ENCODE measurements at places on chromosomes 2 and 18.

DNA sequence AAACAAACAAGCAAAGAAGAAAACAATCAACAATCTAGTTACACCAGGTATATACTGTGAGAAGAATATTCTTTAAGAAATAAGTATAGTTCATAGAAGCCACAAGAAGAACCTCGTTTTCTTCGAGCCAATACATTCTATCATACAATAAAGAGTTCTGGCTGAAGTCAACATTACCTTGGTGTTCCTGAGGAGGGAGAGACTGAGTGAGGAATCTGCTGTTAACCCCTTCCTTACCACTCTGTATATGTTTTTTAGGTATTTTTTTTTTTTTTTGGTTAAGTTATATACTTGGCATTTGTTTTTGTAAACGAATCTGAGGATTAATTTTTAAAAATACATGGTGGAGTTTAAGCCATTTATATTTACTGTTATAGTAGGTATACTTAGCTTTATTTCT, 412.5 kb downstream of the NUP35 start:
- DNase-seq, result no peak

DNA sequence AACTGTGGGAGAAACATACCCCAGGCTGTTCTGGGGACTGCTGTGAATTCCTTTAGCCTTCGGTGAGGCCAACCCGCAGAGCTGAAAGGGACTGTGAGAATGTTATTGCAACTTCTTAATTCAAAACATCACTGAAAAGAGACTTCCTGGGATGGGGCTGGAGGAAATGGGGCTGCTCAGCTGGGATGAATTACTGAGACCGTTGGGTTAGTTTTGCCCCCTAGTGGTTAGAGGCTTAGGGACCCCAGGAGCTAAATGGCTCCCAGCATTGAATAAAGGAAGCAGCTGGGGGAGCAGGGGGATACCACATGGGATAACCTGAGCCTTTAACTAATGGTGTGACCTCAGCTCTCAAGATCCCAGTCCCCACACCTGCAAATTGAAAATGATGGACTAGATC, 941.1 kb upstream of the FANCL start:
- peak; percentile 74 for DNase-seq

GRCh38 chr18:42185486-42185885, 230.5 kb downstream of the PIK3C3 start:
- no peak for DNase-seq

DNA sequence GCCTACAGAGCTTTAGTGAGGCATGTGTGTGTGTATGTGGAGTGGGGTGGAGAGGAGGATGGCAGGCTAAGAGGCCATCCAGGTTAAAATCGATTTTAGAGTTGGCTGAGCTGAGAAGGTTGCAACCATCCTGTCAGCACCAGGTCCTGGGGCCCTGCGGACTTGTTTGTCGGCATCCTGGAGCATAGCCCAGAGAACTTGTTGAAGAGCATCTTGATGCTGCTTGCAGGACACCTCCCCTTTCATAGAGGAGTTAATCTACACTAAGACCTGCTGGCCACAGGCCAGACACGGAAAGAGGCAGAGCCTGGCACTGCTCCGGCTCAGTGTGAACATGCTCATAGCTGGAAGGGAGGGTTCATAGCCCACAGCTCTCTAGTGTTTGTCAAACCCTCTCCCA, 72.1 kb upstream of the RGPD5 start:
- DNase-seq, result no peak

DNA sequence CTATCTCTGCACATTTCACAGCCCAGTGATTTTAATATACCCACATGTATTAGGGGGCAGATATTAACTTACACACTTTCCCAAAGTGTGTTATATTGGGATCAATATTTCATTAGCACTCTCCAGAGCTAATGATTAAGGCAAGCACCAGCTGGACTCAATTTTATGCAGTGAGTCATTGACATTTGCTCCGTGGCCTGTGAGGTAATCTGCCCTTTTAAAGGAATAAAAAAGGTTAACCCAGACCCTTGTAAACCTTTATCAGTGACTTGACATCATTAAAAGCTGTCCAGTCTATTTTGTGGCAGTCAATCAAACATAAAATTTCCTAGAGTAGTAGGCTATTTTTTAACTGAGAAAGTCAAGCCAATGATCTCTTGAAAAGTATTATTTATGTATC, 1870.4 kb upstream of the CELF4 start:
- no peak for DNase-seq

GRCh38 chr2:60336442-60337141, 216.9 kb downstream of the BCL11A start:
- DNase-seq, result no peak

- DNase-seq, result no peak
These were observed 236.4 kb downstream of the BCL11A start for GRCh38 chr2:60317034-60317386.

- DNase-seq, result no peak
These were observed 221.2 kb downstream of the TGIF1 start for GRCh38 chr18:3671176-3671575.

GRCh38 chr2:45943219-45944044, 292.0 kb downstream of the PRKCE start:
- no peak for DNase-seq

DNA sequence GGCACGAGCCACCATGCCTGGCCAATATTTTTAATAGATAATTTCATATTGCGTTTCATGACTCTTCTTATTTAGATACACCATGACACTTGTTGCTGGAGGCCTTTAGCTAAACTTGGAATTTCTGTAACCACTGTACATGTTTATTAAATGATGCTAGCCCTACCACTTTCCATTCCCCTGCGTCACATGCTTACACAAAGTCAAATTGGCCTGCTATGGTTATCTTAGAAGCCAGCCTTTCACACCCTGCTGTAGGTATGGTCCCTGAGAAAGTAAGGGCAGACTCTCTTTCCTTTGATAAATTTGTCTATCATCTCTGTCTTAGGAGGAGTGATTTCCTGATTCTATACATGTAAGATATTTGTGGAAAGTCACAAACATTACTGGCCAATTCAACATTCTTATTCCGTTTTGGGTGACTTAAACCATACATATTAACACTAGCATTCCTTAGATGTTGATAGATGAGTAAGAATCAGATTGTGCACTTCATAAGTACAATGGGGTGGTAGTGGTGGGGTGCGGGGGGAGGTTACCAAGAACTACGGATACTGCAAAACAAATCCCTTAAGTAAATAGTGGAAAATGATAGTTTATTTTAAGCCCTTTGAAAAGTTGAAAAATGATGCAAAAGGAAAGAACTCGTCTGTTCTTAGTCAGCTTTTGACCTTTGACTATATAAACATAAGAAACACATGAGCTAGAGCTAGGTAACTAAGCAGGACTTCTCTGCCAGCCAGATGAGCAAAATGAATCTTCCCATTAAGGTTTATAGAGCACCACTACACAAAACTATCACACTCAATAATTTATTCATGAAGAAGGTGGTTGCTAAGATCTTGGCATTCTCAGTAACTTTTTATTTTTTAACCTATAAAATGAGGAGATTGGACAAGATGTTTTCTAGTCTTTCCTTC, 7.9 kb upstream of the NDUFV2 start:
- no peak for DNase-seq

- DNase-seq, result no peak
These were observed 108.8 kb downstream of the ACKR3 start for GRCh38 chr2:236678307-236678975.

DNA sequence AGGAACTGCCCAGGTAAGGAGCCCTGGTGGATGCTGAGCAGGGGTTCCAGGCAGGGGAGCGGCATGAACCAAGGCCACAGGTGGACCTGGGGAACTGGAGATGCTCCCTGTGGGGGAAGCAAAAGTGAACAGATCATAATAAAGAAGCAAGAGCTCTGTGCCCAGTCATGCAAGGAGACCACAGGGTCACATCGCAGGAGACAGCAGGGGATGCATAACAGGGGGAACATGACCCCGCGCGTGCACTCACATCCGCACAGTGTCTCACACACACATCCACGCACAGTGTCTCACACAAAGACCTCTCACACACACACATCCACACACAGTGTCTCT, 473.3 kb upstream of the HS6ST1 start:
- DNase-seq, result no peak

DNA sequence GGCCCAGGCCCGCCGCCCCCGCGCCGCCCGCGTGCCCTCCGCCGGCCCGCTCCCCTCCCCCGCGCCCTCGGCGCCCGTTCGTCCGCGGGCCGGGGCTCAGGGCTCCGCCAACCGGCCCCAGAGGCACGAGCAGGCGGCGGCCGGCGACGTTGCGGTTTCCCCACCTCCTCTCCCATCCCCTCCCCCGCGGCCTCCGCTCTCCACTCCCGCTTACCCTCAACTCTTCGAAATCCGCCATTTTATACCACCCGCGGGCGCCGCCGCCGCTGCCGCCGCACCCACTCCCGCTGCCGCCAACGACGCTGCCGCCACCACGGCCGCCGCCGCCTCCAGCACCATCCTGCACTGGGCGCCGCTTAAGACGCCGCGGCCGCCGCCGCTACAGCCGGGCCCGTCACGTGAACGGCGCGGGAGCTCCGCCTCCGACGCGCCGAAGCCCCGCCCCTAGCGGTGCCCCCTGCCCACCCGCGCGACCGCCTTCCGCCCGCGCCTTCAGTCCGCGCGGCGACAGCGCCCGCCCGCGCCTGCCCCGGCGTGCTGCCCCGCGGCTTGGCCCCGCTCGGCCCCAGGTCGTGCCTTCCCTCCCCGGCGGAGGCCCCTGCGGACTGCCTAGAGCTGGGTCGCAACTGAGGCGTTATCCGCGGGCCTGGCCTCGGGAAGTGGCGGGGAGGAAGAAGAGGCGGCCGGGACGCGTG, at the start of the genes KATNAL2 and PIAS2:
Gene KATNAL2, plus strand, starts transcription at position 495 of the 695 bp plus-strand sequence. CDS start 29,271 bp downstream, outside the sequence.
Gene PIAS2, minus strand, starts transcription at position 400 of the 695 bp plus-strand sequence. Its CDS starts 162 bp downstream, at position 238.
- peak; percentile 37 for DNase-seq

GRCh38 chr2:240402566-240403272, 32.7 kb upstream of the GPC1 start:
- no peak for DNase-seq

DNA sequence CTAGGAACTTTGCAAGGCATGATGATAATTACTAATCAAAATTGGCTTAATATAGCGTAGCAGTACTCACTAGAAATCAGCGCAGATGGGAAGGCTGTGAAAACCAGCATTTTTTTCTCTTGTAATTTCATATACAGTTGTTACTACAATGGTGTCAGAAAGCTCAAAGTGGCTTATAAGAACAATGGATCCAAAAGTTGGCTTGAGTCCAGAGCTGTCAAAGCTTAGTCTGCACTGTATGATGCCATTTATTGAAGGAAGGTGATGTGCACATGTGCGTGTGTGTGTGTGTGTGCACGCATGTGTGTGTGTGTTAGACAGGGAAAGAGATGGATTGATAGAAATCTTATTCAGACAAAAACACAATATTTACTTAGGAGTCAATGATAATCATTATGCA, 341.3 kb downstream of the TGIF1 start:
- DNase-seq, result no peak

DNA sequence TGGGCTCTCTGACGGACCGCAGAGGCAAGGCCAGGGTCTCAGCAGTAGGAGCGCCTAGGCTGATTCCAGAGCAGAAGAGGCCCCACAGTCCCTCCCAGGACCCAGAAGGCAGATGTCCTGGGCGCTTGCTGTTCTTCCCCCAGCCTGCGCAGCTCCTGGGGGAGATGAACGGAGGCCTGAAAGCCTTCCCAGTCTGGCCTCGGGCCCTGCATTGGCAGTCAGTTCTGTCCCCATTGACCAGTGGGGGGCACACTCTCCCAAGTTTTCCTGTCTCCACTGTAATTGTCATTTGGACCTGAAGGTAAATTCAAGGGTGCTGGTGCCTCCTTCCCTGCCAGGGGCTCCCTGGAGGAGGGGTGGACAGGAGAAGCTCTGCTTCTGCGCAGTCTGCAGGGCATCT, 345.7 kb downstream of the CYP26B1 start:
- DNase-seq, result peak; percentile 49

- DNase-seq, result no peak
These were observed 66.6 kb downstream of the MYL12B start for GRCh38 chr18:3328532-3328931.

DNA sequence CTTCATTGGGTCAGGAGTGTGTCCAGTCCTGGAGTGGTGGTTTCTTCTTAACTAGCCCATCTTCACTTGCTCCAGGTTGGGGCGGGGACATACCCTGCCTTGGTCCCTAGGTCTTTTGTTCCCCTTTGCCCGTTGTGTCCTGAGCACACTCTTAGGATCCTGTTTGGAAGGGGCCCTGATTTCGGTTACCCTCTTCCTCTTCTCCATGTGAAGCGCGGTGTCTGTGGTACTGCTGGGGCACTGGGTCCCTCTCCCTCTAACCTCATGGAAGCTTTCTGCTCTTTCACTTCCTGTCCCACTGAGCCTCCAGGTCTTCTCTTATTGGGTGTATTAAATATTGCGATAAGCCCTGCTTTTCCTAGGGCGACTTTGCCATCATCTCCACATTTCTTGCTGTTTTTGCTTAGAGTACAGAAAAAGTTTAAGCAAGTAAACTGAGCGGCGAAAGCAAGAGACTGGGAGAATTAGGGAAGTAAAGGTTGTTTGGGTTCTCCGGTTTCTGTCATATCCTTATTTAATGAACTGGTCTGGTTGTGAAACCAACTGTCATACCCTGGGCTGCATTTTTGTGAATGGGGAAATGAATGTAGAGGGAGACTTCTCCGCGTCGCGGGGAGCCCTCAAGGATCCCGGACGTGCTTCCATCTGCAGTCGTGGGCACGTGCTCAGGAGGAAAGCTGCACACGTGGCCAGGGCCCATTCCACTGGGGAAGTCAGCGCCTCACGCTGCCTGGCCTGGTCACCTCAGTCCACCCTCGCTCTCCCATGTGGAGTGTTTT, 73.8 kb upstream of the B3GNT7 start:
- DNase-seq, result no peak

DNA sequence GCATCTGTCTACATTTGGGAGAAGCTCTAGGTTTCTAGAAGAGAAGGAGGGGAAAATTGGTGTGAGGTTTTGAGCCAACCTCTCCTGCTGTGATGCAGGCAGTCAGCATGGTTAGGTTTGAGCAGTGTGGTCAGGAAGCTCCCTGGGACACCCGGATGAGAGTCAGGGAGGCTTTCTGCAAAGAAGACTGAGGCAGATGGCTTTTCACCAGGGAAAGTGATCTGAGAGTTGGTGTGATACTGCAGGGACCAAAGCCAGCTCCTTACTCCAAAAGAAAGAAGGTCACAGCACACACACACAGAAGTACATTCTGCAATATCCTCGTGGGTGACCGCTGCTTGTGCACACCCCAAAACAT, 75.8 kb upstream of the BCL11A start:
- no peak for DNase-seq

GRCh38 chr2:101348883-101349282, 38.4 kb downstream of the CREG2 start:
- DNase-seq, result no peak

- DNase-seq, result no peak
These were observed 76.0 kb downstream of the RFTN2 start for GRCh38 chr2:197599285-197599965.

DNA sequence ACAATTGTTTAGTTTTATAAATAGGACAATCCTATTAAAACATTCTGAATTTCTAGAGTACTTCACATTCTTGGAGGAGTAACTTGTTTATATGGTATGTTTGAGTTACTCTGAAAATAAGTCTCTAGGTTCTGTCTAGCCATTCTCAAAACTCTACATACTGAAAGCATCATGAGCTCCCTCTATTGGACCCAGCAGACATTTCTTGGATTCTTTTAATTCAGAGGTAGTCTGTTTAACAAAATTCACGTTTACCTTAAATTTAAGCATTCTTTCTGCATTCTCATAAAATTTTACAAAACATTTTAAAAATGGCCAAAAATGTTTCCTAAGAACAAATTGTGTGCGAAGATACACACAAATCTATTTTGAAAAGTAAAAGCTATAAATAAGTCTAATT, 15.3 kb downstream of the SP9 start:
- DNase-seq, result no peak

GRCh38 chr2:23546913-23547312, 161.9 kb downstream of the KLHL29 start:
- DNase-seq, result no peak

- DNase-seq, result no peak
These were observed 69.8 kb upstream of the CDKL4 start for GRCh38 chr2:39313575-39313974.

- no peak for DNase-seq
These were observed 26.8 kb downstream of the AAK1 start for GRCh38 chr2:69616755-69617154.
